ENCODE measurements at places on chromosomes 1 and 21.

DNA sequence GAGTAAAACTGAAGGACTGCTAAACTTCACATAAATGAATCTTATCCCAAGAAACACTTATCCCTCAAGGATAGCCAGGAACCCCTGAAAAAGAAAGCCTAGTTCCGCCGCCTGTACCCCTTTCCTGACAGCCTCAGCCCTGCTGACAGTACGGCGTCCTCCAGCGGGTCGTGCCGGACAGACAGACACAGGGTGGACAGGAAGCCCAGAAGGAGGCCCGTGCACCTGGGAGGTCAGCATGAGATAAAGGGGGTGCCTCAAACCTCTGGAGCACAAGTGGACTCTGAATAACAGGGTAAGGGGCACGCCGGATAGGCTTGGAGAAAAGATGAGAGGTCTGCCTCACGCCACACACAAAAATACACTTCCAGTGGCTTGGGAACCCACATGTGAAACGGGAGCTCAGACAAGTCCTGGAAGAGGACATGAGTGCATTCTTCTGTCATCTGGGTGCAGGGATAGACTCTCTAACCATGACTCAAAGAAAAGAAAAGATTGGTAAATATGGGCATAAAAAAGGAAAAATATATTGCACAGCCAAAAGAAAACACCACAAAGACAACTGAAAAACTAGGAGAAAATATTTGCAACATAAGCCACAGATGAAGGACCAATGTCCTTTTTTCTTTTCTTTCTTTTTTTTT, 17.3 kb upstream of the ADARB1 start:
- DNase-seq, result no peak

DNA sequence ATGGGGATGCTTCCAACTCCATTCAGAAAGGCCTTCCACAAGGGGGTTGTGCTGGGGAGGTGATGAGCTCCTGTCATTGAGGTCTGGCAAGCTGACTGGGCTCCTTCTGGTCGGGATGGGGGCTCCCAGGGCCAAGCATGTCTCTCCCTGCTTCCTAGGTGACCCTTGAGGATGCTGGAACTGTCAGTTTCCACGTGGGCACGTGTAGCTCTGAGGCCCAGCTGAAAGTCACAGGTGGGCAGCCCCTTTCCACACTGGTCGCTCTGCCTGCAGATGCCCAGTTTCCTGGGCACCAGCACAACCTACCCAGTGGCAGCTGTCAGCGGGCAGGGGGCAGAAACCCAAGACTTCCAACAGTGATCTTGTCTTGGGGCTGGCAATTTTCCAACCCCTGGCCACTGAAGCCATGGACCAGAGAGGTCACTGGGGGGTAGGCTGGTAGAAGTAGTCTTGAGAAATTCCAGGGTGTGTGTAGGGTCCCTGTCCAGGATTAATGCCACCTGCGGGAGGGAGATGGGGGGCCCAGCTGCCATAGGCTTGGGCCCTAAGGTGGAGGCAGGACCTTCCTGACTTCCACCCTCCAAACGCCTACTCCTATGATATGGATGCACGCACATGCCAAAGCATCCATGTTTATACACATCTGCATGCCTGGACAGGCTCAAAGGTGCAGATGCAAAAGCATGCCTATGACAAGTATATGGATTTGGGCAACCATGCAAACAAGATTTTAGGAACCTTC, 97.1 kb downstream of the TRIM11 start:
- no peak for DNase-seq

DNA sequence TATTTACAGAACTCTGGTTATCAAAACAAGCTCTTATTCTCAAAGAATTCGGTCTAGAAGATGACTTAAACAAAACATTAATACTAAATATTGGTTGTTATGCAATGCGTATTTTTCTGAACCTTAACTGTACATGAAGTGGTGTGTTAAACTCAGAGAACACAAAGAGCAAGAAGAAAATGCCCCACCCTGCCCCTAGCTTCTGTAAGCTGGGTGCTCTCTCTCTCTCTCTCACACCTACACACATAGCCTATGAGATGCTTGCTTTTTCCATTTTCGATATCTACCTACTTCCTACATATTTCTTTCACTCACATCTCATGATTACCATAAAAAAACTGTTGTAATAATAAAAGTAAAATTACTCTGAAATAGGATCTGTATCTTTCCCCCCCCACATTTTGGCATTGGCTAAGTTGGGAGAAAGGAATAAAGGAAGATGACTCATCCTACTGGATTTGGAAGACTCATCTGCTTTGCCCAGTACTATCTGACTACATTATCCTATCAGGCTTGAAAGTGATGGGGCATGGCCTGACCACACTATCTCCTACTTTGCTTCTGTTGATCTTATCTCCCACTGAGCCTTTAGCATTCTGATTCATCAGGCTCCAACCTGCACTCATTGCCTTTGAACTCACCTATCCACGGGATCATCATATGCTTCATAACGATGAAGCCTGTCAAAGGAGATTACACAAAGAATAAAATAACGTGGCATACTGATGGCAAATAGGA, 2.9 kb downstream of the CRYZ start:
- no peak for DNase-seq

DNA sequence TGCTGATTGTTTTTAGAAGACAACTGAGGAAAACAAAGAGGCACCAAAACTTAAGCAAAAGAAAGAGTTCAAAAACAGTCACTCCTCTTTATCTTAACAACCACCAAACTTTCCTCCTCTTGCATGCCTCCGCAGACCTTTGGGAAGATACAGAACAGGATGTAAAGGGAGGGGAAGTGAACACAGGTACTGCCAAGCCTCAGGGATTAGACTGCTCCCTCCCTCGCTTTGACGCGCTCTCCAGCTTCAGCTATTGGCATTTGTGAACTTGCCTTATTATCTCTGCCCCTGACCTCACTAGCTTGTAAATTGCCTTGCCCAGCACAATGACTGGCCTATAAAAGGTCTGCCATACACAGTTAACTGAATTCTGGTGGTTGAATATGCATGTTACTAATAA, 4.8 kb upstream of the SRP9 start:
- no peak for DNase-seq

- DNase-seq, result no peak
Measured at GRCh38 chr21:29416268-29416667, 117.5 kb downstream of the BACH1 start.

- no peak for DNase-seq
Measured at GRCh38 chr1:201937624-201938213, 8.6 kb downstream of the LMOD1 start.

DNA sequence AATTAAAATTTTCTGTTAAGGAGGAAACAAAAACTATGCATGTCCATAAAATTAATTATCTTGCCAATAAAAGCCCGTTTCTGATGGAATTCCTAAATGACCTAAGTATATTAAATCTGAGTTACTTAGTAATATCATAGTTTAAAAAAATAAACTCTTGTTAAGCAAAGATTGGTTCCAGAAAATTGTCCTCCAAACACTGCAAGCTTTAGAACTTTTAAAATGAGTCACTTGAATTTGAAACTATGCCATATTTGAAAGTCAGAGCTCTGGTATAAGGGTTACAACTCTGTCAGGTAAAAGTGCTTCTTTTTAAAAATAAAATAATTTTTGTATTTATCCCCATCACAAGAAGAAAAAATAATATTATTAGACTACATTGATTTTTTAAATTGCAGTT, 409.5 kb downstream of the PLPP3 start:
- DNase-seq, result no peak

- peak; percentile 79 for DNase-seq
Measured at GRCh38 chr1:20493839-20494608, 8.0 kb upstream of the CAMK2N1 start.

DNA sequence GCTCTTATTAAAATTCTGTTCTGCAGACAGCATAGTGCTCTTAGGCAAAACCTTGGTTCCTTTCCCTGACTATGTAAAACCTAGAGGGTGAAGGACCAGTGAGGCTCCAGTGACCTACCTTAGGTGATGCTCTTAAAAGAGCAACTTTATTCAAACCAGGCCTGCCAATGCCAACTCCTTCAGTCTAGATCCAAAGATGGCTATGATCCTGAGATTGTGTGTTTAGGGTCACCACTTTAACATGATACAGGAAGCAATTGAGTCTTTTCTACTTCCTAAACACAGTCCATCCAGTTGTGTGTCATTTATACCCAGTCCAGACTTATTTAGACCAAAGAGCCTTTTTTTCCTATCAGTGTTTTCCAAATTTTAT, 10.8 kb downstream of the MCL1 start:
- DNase-seq, result no peak

DNA sequence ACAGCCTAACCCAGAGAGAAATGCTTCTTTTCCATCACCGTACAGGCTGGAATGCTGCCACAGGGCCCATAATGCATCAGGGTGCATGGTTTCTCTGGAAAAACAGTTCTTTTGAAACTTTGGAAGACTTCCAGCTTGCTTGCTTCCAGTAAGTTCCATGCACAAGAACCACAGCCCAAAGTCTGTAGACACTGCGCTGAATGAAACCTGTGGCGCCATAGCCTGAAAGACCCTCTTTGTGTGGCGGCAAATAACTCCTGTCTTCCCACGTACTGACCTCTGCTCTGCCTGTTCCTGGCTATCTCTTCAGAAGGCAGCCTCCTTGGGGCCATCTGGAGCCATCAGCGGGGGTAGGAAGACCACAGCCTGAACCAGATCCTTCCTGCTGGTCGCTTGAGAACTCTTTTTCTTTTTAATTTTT, 15.1 kb downstream of the MIIP start:
- no peak for DNase-seq

DNA sequence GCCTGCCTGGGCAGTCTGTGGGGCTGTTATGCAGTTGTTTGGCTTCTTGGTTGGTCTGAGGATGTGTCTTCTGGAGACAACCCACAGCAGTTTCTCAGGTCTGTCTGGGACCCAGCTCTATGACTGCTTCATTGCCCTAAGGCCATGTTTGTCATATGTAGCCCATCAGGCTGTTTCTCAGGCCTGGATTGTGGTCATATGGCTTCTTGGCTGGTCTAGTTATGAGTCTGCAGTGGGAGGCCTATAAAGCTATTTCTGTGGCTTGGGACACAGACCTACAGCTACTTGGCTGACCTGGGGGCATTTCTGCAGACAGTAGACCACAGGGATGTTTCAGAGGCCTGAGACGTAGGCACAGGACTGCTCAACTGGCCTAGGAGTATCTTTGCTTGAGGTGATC, 41.5 kb downstream of the CHIA start:
- DNase-seq, result no peak

GRCh38 chr1:228095938-228096337, 7.2 kb downstream of the C1orf35 start:
- no peak for DNase-seq

GRCh38 chr1:61851849-61852669, 109.8 kb downstream of the PATJ start:
- DNase-seq, result no peak

- DNase-seq, result no peak
Measured at GRCh38 chr1:164765992-164766720, 207.2 kb downstream of the PBX1 start.

- no peak for DNase-seq
Measured at GRCh38 chr1:221793439-221794078, 51.7 kb upstream of the DUSP10 start.

DNA sequence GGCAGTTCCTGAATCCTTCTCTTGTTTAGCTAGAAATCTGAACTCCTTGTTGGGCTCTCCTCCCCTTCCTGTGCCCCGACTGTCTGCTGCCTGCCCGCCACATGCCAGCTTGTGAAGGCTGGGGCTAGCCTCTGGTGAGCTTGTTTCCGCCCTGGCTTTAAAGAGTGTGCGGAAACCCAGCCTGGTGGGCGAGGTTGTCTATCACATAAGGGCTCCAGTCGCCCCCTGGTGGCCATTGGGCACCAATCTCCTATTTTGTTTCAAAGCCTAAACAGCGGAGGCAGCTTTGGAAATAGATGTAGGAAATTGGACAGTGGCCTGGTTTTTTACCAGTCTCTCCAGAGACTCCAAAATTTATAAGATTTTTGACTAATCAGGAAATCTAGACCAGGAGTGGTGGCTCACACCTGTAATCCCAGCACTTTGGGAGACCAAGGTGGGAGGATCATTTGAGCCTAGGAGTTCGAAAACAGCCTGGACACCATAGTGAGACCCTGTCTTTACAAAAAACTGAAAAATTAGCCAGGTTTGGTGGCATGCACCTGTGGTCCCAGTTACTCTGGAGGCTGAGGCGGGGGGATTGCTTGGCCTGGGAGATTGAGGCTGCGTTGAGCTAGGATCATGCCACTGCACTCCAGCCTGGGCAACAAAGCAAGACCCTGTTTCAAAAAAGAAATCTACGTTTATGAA, 9.8 kb downstream of the ATP8B2 start:
- DNase-seq, result peak; percentile 87

DNA sequence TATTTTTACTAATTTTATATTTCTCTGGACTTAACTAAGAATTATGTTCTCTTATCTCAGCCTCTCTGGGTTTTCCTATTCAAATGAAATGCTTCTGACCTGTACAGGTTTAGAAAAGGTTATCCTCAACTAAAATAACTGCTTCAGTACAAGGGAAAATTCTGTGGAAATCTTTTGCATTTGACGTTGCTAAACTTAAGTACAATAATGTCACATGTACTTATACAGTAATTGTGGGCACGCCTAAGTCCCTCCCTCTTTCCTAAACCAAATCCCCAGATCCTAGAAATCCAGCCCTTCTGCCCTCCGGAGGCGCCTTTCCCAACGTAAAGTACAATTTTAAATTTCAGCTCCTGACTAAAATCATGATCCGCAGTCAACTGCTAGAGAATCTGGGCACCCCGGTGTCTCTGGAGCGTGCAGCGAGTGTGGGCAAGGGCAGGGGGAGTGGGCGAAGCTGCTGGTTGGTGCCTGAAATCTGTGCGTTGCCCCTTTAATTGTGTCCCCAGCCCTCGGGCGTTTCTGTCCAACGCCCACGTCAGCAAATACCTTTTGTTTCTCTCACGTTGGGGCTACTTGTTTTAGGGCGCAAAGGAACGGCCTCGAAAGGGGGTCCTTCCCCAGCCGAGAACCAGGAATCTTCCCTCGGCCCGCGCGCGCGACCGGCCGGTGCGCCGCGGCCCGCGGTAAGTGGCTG, at the start of gene ZBTB8A:
Gene ZBTB8A (plus strand): TSS at position 541 of the 697 bp plus-strand sequence. CDS start 53,505 bp downstream, outside the sequence.
- DNase-seq, result no peak

- DNase-seq, result no peak
Measured at GRCh38 chr1:87224201-87224600, 104.5 kb upstream of the LMO4 start.

DNA sequence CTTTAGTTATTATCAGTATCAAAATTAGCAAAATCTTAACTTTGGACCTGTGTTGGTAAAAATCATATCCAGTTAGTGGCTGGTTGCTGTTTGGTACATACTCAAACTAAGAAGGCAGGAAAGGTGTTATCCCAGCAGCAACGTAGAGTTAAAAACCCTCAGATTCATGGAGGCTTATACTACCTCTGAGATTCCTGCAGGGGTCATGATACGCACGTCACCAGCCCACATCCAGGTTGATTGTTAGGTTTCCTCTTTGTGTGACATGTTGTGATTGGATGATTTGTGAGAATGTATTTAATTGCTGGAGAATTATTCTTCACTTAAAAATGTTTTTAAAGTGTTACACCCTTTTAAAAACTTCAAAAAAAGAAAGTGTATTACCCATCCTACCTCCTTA, 423.3 kb upstream of the ADGRL2 start:
- DNase-seq, result no peak

GRCh38 chr1:96597218-96597617, 124.4 kb upstream of the PTBP2 start:
- no peak for DNase-seq
